ENCODE measurements at places on chromosomes 3 and 15. TPM values are rescaled to one million over a fixed set of nuclear protein-coding genes. Genes with fewer than 3 reads are reported as not detected.

GRCh38 chr3:110804856-110805255 lies 266.8 kb upstream of the NECTIN3 start:
- no peaks in the 10 kb centered on the region for H3K36me3 ChIP-seq
- peaks cover 30% of the 10 kb centered on the region for H3K27me3 ChIP-seq
- H3K27ac ChIP-seq = no peak overlapping the region
- H3K4me1 ChIP-seq = no peaks in the 10 kb centered on the region

The FGF12 gene
- total RNA-seq = not detected

DNA sequence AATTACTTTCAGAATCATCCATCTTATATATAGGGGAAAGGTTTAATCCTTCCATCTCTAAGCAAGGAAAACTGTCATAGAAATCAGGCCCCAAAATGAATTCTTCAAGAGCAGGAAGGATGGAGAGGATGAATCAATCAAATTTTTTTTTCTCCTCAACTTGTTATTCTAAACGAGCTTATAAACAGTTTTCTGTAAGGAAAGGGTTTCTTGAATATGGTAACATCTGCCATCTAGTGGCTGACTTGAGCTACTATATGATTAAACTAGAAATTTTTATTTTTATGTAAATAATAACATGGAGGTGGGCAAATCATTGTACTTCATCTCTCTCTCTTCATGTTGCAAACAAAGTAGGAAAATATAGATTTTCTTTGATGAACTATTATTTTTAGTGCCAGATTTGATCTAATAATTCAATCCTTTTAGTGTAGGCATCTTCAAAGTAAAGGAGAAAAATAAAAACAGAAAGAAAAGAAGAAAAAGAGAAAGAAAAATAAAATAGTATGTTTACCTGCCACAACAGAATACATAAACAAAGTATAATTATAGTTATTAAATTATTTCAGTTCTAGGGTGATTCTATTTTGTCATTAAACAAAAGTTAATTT lies 146.6 kb downstream of the SERPINI1 start:
- H3K27me3 ChIP-seq = peaks cover 12% of the 10 kb centered on the region
- H3K27ac ChIP-seq = no peak overlapping the region
- H3K4me3 ChIP-seq = no peak overlapping the region
- H3K4me1 ChIP-seq = no peaks in the 10 kb centered on the region
- no peak for DNase-seq

The ZNF502 gene
- 0.27 TPM for total RNA-seq

- peaks cover 7% of the 10 kb centered on the region for H3K27me3 ChIP-seq
- no peak overlapping the region for H3K27ac ChIP-seq
- no peaks in the 10 kb centered on the region for H3K4me1 ChIP-seq
- no peak for DNase-seq
- no peak overlapping the region for H3K4me3 ChIP-seq
- H3K36me3 ChIP-seq = no peaks in the 10 kb centered on the region
These were observed 196.1 kb downstream of the ZNF621 start for GRCh38 chr3:40720863-40721262.

GRCh38 chr3:40191850-40192448 lies 117.6 kb upstream of the EIF1B start:
- no peaks in the 10 kb centered on the region for H3K4me1 ChIP-seq
- DNase-seq = peak; percentile 24
- H3K4me3 ChIP-seq = no peak overlapping the region
- no peak overlapping the region for H3K27ac ChIP-seq
- no peaks in the 10 kb centered on the region for H3K36me3 ChIP-seq
- peaks cover 3% of the 10 kb centered on the region for H3K27me3 ChIP-seq

DNA sequence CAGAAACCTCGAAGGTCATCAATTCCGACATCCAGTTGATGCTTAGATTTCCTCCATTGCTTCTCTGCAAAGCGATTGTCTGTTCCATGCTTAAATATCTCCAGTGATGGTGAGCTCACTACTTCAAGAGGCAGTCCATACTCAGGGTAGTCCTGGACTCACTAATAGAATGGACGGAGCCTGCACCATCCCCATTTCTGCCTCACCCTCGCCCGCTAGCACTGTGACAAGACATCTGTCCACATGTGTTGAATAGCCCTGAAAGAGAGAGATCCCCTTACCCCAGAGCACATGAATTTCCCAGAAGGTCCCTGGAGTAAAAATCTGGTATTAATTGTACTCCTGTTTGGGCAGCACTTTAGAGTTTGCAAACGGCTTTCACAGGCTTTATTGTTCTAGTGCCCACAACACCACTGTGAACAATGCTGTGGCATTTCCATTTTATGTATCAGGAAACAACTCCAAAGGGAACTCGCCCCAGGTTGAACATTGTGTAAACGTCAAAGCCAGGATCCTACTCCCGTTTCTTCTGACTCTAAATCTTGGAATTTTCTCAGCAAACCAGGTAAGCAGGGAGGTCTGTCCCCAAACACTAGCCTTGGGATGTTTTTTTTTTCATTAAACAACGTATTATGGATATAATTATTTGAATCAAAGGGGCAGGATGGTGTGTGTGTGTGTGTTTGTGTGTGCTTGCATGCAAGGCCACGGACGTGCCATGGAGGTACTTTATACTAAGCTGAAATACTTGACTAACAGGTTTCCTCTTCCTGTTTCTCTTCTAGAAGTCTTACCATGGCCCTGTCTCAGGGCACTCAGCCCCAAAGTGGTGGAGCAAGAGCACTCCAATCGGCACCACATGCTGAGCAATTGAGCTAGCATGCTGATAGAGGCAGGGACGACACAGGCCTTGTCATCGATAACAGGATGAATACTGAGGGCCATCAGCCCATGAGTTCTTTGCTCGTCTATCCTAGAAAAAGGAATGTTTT lies 198.3 kb downstream of the OPA1 start:
- H3K27ac ChIP-seq = no peak overlapping the region
- H3K4me3 ChIP-seq = no peak overlapping the region
- DNase-seq = no peak
- H3K36me3 ChIP-seq = no peaks in the 10 kb centered on the region
- no peaks in the 10 kb centered on the region for H3K4me1 ChIP-seq
- H3K27me3 ChIP-seq = peaks cover 56% of the 10 kb centered on the region

The CHRD gene
- total RNA-seq = 0.07 TPM

DNA sequence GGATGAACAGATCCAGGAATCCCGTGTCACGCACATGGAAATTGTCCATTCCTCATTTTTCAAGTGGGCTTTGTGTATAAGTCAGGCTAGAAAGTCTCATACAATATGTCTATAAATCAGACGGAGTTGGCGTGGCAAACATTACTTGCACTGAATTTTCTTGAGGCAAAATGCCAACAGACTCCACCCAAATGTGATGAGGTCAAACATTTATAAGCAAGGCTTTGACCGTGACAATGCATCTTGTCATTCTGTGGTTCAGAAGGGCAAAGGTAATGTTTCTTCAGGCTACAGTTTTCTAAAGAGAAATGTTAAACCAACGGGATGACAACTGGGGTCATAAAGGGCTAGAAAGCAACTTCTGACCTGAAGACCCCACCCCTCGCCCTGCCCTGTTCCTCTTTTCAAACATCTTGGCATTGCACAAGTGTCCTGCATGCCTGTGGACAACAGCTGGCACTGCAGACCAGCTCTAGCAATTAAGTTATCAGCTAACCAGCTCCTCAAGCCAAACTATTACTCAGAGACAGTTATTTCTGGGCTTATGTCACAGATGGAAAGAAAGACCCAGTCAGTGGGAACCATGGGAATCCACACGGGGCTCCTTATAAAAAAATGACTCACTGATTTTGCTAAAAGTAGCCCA lies 36.5 kb upstream of the SPTBN5 start:
- H3K27ac ChIP-seq = no peak overlapping the region
- peaks cover 3% of the 10 kb centered on the region for H3K36me3 ChIP-seq
- H3K4me1 ChIP-seq = peaks cover 36% of the 10 kb centered on the region
- no peak overlapping the region for H3K4me3 ChIP-seq
- no peak for DNase-seq
- no peaks in the 10 kb centered on the region for H3K27me3 ChIP-seq

DNA sequence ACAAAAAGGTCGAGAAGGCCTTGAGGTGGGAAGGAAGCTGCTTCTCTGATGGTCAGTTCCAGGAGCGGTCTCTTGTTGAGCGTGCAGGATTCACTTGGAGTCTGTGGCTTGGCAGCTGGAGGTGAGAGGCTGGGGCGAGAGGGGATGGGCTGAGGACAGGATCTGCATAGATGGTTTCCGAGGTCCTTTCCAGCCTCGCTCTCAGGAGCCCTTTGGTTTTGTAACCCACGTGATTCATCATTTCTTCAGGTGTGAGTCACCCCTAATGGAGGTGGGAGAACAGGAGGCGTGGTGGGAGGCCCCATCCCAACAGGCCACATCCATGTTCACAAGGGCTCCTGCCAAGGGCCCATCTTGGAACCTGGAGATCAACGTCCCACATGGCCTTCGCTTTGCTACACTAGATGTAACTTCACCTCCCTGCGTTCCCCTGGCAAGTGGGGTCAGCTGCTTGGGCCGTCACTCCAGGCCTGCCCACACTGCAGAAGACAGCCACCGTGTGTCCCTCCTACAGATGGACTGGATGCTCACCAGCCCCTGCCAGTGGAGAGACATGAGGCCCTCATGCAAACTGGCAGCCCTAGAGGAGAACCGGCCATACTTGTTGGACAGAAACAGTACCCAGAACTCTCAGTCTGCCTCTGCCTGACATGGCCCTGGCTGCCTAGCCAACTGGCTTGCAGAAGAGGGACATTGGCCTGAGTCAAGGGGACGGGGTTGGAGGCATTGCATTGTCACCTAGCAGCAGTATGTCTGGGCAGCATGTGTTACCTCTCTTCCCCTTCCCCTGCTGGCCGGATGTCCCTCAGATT lies 1.6 kb upstream of the PCSK6 start:
- H3K27ac ChIP-seq = no peak overlapping the region
- no peaks in the 10 kb centered on the region for H3K36me3 ChIP-seq
- no peak overlapping the region for H3K4me3 ChIP-seq
- DNase-seq = no peak
- H3K4me1 ChIP-seq = peaks cover 5% of the 10 kb centered on the region

- no peak for DNase-seq
- H3K27me3 ChIP-seq = no peaks in the 10 kb centered on the region
- H3K27ac ChIP-seq = no peak overlapping the region
These were observed 251.1 kb downstream of the GABRB3 start for GRCh38 chr15:26521691-26522198.

DNA sequence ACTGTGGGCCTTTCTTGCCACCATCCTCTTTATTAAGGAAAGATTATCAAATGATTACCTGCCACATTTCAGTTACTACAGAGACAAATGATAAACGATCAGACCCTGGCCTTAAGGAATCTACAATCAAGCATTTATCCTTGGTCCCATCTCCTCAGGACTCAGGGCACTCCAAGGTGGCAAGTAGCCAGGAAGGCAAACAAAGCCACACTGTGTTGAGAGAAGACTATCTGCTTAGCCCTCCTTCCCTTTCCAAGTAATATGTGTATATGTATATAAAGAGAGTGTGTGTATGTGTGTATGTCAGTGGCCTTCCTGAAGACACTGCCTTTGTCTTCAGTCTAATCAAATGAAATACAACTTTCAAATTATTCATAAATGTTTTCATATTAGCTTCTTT lies 490.1 kb upstream of the ATP11B start:
- no peak overlapping the region for H3K4me3 ChIP-seq
- H3K36me3 ChIP-seq = no peaks in the 10 kb centered on the region
- no peak for DNase-seq
- no peaks in the 10 kb centered on the region for H3K4me1 ChIP-seq
- H3K27me3 ChIP-seq = no peaks in the 10 kb centered on the region
- no peak overlapping the region for H3K27ac ChIP-seq

- DNase-seq = no peak
- H3K4me3 ChIP-seq = no peak overlapping the region
- H3K4me1 ChIP-seq = no peaks in the 10 kb centered on the region
- H3K36me3 ChIP-seq = no peaks in the 10 kb centered on the region
These were observed 25.7 kb upstream of the ANO10 start for GRCh38 chr3:43647331-43648166.

The PLA1A gene
- not detected for total RNA-seq

GRCh38 chr3:40337136-40338108 lies 27.9 kb downstream of the EIF1B start:
- H3K36me3 ChIP-seq = no peaks in the 10 kb centered on the region
- no peak for DNase-seq
- H3K27ac ChIP-seq = peak overlapping the region; percentile 87

DNA sequence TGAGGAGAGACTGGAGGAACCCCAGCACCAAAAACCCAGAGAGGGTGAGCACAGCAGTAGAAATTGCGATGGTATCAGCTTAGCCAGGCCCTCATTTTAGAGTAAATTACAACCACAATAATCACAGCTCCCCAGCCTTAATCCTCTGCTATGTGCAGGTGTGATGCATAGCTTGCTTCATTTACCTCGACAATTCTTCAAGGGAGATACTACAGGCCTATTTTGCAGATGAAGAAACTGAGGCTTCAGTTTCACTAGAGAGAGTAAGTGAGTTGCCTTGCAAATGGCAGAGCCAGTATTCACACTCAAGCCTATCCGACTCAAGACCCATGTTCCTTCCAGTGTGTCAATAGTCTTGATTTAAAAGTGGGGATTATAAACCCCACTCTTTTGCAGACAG lies 33.4 kb downstream of the LSM3 start:
- H3K27ac ChIP-seq = no peak overlapping the region
- no peaks in the 10 kb centered on the region for H3K4me1 ChIP-seq
- H3K27me3 ChIP-seq = peaks cover 2% of the 10 kb centered on the region
- no peak for DNase-seq
- no peak overlapping the region for H3K4me3 ChIP-seq

- no peaks in the 10 kb centered on the region for H3K36me3 ChIP-seq
- no peak overlapping the region for H3K4me3 ChIP-seq
- DNase-seq = no peak
- H3K27me3 ChIP-seq = no peaks in the 10 kb centered on the region
These were observed 123.8 kb downstream of the B3GALNT1 start for GRCh38 chr3:160981217-160981938.

- H3K4me3 ChIP-seq = no peak overlapping the region
- DNase-seq = no peak
- H3K27ac ChIP-seq = no peak overlapping the region
- no peaks in the 10 kb centered on the region for H3K36me3 ChIP-seq
These were observed 16.7 kb upstream of the HRH1 start for GRCh38 chr3:11137627-11137959.

DNA sequence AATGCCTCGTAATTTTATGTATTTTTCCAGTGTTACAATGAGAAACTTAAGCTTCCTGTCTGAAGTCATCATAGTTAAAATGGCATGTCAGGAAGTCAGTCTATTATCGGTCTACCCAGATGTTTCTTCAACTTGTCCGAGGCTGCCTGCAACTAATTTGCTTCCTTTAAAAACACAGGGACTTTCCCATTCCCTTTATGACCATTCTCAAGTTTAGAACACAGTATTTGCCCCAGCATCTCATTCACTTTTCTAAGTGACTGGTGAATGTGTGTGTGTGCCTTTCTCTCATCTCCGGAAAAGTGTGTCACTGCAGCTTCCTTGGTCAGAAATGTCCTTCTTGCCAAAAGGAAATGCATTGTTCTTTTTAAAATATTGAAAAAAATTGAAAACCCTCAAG lies 466.6 kb downstream of the RAP2B start:
- no peak for DNase-seq
- no peaks in the 10 kb centered on the region for H3K36me3 ChIP-seq
- peak overlapping the region; percentile 42 for H3K27ac ChIP-seq
- no peaks in the 10 kb centered on the region for H3K27me3 ChIP-seq

GRCh38 chr3:10333349-10333650 lies 12.4 kb upstream of the SEC13 start:
- H3K27ac ChIP-seq = no peak overlapping the region
- H3K27me3 ChIP-seq = peaks cover 15% of the 10 kb centered on the region
- H3K4me3 ChIP-seq = no peak overlapping the region
- no peak for DNase-seq
- H3K36me3 ChIP-seq = no peaks in the 10 kb centered on the region

Measured in activated T-helper 2 cell treated with anti-CD3 and anti-CD28 coated beads, Interferon-gamma antibody, Interleukin-2, Interleukin-4, amounts not matched to agents 10 μg/mL and 5 μg/mL and 100 μg/mL, durations not matched to agents 14 hours and 24 hours and 36 hours (primary cell).